ENCODE measurements at places on chromosomes 12 and 14.

DNA sequence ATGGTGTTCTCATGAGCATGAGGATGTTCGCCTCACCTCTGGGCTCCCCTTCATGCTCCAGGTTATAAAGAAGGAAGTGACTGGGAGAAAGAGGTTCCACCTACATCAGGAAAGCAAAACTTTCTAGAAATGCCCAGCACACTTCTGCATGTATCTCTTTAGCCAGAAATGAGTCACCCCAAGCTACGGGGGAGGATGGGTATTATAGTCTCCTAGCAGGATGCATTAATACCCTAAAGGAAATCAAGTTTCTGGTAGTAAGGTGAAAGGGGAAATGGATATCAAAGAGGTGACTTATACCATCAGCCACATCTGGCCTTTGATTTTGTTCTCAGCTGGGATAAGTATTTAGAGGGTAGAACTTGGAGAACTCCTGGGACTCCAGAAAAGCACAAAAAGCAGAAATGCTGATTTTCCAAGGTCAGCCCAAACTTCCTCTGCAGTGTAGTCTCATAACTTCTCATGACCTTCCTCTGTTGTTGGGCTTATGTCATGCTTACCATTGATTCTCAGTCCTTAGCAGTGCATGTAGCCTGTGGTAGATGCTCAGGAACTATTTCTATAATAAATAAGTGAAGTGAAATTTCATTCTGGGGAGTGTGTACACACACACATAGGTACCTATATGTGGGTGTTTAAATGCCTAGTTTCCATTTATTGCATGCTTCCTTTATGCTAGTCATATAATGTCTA, 209.4 kb upstream of the CRY1 start:
- DNase-seq = no peak

DNA sequence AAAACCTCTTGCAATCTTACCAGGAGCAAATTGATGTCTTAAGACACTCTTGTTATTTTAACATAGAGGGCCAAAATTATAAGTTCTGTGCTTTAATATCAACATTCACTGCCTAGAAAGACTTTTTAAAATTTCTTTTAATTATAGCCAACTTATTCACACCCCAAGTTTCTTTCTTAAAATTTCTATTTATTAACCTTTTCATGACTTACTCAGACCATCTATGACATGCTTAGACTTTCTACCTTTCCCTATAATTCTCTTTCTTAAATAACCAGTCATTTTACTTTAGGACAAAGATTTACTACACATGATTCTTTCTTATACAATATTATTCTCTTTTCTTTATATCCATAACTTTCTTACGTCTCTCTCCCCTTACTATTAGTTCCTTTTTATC, 220.4 kb downstream of the NUBPL start:
- no peak for DNase-seq

- DNase-seq = peak; percentile 91
Observed at GRCh38 chr14:75452900-75453816, 25.3 kb downstream of the JDP2 start.

DNA sequence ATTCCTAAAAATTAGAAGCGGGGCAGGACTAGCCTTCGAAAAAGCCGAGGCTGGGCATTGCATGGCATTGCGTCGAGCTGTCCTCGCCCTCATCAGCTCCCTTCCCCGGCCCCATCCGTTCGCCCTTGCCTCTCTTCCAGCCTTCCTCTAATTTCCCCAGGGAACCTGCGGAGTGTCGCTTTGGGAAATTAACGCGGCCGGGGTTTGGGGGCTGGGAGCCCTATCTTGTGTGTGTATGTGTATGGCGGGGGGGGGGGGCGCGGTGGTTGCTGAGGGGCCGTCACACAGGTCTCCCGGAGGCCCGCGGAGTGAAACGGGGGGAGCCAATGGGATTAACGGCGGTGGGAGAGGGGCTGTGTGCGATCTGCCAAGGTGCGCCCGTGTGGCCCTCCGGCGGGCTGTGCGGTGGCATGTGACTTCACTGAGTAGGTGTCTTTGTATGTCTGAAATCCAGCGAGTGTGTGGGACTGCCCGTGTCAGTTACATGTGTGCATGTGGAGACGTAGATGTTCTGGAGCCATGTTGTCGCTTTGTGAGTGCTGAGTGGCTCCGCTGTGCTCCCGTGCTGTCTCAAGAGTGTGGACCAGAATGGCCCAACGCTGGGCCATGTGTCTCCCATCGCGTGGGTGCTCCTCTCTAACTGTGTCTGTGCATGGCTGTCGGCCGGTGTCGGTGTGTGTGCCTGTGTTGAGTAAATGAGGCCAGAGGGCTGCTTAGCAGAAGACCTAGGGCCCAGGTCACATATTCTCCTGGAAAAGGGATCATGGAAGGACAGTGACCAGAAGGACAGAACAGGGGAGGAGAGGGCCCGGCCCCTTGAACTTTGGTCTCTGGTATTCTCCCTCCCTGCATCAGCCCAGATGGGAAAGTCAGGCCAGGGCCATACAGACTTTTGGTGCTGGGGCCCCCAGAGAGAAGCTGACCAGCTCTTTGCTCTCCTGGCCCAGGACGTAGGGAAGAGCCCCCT, 1.5 kb downstream of the PTMS start:
- DNase-seq = no peak

GRCh38 chr12:79569679-79570078, 121.1 kb downstream of the PAWR start:
- no peak for DNase-seq

DNA sequence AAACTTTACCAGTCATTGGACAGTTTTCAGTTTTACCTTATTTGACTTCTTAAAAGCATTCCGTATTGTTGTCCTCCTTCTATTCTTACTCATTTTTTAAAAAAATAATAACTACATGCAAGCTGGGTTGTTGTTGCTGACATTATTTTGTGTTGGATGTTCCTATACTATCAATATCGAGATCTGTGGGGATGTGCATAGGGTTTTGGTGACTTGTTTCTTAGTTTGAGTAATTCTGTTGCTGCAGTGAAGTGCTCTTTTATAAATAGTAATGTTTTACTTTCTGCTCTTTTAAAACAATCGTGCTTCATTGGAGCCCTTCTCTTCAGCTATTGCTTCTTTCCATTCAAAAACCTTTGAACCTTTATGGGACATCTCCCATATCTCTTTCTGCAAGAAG, 79.4 kb downstream of the METTL25 start:
- no peak for DNase-seq

DNA sequence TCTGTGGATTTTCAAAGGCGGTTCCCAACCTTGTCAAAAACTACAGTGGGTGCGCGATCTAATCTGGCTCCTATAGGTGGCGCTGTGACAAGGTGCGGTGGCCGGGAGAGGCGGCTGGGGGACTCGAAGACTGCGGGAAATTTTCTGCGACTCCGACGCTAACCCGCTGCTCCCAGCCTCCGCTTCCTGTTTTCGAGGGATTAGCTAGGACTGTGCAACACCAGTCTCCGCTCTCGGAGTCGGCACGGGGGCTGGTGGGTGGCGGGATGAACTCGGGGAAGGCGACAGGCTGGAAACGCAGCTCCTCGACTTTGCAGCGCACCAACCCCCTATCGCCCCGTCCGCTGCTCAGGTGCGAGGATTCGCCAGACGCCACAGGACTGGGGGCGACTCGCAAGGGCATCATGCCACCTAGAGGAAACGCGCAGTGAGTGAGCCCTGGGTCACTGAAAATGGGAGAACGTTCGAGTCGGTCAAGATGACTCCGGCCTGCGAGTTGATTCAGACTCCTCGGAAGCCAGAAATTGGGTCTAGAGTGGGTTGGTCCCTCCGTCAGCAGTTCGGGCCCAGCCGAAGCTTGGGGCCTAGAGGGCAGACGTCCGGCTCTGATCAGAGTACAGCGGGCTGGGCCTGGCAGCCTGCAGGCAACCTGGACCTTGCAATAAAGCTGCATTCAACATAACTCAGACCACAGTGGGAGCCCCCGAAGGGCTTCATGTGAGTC, 5.5 kb upstream of the PAX9 start:
- DNase-seq = no peak

GRCh38 chr12:105480162-105480561, 149.7 kb downstream of the C12orf75 start:
- DNase-seq = no peak

GRCh38 chr12:78121969-78122610, 291.4 kb downstream of the NAV3 start:
- no peak for DNase-seq

- no peak for DNase-seq
Observed at GRCh38 chr12:38152816-38153736, 163.5 kb upstream of the ALG10B start.

- DNase-seq = peak; percentile 22
Observed at GRCh38 chr12:20097626-20098025, 270.7 kb upstream of the PDE3A start.

DNA sequence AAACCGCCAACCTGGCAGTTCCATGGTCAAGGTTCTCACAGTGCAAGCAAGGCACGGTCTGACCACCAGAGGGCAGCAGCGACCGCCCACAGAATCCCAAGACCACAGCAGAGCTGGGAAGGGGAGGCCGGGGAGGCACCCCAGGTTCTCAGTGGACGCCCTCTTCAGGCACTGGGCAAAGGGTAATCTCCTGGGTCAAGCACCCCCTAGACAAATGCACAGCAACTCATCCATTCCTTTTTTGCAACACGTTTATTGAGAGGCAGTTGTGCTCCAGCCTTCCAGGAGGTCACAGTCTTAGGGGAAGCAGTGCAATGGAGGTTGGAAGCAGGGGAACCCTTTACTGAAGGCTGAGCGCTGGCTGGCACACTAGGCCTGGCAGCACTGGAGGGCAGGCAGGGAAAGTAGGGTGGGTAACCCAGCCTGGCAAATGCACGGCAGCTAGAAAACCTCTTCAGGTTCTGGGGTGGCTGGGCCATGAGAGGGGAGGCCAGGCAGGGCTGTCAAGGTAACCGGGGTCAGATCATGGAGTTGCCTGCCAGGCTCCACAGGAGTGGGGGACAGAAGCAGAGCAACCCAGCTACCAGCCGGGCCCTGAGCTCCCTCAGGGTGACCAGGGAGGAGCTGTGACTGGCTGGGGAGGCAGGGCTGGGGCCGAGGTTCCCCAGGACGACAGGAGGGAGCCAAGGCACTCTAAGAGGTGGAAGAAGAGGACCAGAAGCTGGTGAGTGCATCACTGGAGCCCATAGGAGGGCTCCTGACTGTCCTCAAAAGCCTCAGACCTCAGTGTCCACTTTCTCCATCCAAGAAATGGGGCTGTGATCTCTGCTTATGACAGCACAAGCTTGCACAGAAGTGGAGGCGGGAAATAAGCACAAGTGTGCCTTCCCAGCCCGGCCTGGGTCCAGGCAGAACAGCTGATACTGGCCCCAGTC, 1.8 kb upstream of the RHOF start:
- DNase-seq = peak; percentile 82

GRCh38 chr14:56159066-56159465, 40.9 kb downstream of the PELI2 start:
- no peak for DNase-seq

DNA sequence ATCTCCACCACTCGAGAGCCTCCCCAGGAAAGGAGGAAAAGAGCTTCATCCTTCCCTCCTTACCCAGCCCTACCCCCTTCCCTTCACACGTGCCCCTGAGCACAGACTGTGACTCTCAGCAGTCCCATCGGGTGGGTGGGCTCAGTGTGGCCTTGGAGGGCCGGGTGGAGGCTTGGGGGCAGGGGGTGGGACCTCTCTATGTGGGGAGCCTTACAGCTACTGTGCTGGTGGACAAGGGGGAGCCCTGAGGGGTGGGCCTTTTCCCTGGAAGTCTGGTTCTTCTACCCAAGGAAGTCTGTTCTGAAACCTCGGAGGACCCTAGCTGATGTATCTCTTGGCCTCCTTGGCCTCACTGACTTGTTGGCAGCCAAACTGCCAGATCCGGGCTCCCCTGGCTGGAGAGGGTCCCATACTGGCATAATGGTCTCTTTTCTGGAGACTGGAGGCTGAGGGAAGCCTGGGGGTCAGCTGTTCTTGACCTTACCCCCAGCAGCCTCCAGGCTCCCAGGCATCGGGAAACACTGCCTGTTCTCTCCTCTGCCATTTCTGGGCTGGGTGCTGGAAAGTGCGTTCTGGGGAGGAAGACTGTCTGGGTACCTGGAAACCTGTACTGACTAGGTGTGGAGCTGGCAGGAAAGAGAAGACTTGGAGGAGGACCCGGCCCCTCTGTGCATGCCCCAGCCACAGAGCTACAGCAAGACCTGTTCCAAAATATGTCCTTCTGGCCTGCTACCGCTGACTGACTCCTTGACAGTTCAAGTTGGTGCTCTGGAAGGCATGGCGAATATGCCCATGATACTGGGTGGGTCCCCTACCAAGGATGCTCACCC, 7.6 kb downstream of the VASH1 start:
- DNase-seq = no peak

GRCh38 chr12:104615048-104615561, 158.4 kb downstream of the CHST11 start:
- DNase-seq = peak; percentile 74

DNA sequence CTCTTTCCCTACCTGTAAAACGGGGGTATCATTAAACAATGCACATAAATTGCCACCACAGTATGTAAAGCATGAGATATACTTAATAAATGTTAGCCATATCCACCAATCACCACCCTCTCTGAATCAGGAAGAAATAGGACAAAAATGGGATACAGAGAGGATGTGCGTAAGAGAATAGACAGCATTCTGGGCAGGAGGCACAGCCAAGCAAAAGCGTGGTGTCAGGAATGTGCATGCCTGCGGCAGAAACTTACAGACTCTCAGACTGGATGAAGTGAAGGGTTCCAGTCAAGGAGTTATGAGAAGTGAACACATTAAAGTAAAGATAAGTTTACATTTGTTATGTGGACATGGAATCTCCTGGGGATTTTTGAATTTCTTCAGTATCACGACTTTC, 121.7 kb upstream of the MDM1 start:
- DNase-seq = no peak

- no peak for DNase-seq
Observed at GRCh38 chr12:2003676-2004112, 563 bp downstream of the DCP1B start.

DNA sequence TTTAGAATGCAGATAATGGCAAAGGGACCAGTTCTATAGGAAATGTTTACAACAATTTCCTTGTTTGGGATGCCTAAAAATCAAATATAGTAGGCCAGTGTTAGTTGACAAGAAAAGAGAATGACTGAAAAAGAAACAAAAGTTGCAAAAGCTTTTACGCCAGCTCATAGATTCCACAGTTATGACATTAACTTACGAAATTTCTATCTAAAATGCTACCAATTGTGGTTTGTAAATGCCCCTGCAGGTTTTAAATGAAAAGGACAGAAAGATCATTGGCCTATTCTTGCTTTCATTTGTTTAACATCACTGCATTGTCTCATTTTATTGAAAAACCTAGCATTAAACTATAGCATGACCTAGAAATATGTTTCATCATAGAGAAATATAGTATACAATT, 345.8 kb downstream of the CCDC91 start:
- DNase-seq = peak; percentile 57

GRCh38 chr12:117875744-117876435, 92.9 kb downstream of the KSR2 start:
- peak; percentile 12 for DNase-seq

GRCh38 chr12:6768990-6769389, 2.8 kb downstream of the PTMS start:
- peak; percentile 67 for DNase-seq
